ENCODE measurements at places on chromosomes 1 and 21.
A peak's percentile ranks its signal among the peaks of the same experiment; 100 is the strongest.

DNA sequence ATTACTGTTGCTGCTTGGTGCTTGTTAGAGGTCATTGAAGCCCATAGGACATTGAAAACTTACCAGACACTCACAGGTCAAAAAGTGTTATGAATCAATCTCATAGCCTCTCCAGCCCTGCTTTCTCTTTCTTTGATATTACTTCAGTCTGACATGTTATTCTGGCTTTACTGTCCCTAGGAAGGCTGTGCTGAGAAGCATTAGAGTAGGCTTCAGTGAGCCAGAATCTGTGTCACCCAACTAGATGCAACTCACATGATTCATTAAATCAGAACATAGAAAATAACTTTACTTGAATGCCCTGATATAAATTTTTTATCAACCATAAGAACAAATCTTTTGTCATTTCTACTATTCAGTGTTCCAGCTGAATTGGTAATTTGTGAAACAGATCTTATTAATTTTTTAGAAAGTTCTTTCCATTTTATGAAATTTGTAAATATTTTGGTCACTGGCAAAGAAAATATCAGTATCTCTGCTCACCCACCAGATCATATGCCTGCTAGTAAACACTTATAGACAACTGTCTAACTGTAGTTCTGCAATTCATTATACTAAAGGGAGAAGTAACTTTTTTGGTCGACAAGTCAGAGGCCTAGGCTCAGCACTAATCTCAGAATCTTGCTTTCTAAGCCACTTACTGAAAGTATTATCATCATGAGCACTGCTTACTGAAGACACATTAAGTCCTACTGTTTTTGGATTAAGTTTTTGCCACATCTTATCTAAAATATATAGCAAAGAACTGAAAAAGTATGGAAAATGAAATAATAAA, 48.2 kb downstream of the RPAP2 start:
- DNase-seq, result no peak

DNA sequence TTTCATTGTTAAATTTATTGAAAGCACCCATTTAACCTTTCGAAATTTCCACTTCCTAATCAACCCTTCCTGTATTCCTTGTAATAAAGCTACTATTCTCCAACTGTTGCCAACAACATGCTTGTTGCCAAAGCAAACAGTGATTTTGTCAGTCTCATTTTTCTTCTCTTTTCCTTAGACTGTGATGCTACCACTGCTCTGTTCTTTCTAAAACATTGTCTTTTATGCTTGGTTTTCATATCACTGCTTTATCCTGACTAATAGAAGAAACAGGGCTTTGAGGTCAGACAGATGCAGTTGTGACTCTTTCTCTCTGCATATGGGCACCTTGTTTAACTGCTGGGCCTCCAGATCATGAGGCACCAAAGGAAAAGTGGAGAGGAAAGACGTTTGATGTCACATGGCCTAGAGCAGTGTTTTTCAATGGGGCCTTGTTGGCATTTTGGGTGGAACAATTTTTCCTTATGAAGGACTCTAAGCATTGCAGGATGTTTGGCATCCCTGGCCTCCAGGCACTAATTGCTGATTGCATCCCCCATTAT, 56.1 kb downstream of the HMCN1 start:
- DNase-seq, result peak; percentile 44

- no peak for DNase-seq
These were observed 10.7 kb downstream of the HES2 start for GRCh38 chr1:6409053-6409452.

DNA sequence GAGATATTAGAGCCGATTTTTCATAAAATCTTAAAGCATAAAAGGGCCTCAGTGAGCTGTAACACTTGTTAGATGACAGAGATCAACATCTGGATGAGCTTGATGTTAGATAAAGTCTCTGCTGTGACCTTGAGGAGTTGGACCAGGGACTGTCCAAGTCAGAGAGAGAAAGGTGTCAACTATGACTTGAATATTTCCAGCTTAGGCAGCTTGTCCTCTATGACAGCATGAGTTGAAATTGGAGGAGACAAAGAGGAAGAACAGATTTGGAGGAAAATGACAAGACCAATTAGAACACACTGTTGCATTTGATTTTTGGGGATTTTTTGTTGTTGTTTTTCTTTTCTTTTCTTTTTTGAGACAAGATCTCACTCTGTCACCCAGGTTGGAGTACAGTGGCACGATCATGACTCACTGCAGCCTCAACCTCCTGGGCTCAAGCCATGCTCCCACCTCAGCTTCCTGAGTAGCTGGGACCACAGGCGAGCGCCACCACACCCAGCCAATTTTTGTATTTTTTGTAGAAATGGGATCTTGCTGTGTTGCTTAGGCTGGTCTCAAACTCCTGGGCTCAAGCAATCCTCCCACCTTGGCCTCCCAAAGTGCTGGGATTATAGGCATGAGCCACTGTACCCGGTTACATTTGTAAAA, 35.3 kb upstream of the CLIC4 start:
- no peak for DNase-seq

Measured in AG09309 (cell line).